ENCODE measurements at places on chromosomes 4 and X. TPM values are rescaled to one million over a fixed set of nuclear protein-coding genes. Genes with fewer than 3 reads are reported as not detected.

NPNT gene
- total RNA-seq = not detected

FABP2 gene
- total RNA-seq = not detected

IKBKG gene
- total RNA-seq = 25.9 TPM

HPSE gene
- total RNA-seq = 1.0 TPM

CCNG2 gene
- total RNA-seq = 40.0 TPM

ARX gene
- total RNA-seq = not detected
